ENCODE measurements at places on chromosomes 6 and 20. TPM values are rescaled to one million over a fixed set of nuclear protein-coding genes. Genes with fewer than 3 reads are reported as not detected.

Gene FERMT1
- 11.1 TPM for total RNA-seq

Gene ZNF184
- total RNA-seq = 27.2 TPM

Gene GPR6
- total RNA-seq = not detected

Gene GSTA5
- total RNA-seq = not detected

Gene C6orf52
- total RNA-seq = not detected

Gene CRISP3
- total RNA-seq = 31.8 TPM

Gene DUSP15
- 1.4 TPM for total RNA-seq

Gene FRK
- total RNA-seq = 7.3 TPM

Gene OOEP
- total RNA-seq = not detected

Gene STX16
- 53.1 TPM for total RNA-seq

Gene SLC17A9
- total RNA-seq = 8.9 TPM

Gene IRAK1BP1
- 25.4 TPM for total RNA-seq

Gene ZBTB9
- total RNA-seq = 7.8 TPM

Gene NOL7
- total RNA-seq = 49.5 TPM

Gene MPIG6B
- 0.32 TPM for total RNA-seq

Gene SOX12
- 3.4 TPM for total RNA-seq

Gene SYTL3
- 4.9 TPM for total RNA-seq

Gene NECAB3
- 18.6 TPM for total RNA-seq

Gene NDUFAF4
- 31.4 TPM for total RNA-seq

Gene FAXC
- total RNA-seq = 19.4 TPM

Gene GGTLC1
- total RNA-seq = not detected

Gene PTPRT
- 1.9 TPM for total RNA-seq

Gene CHRNA4
- 0.79 TPM for total RNA-seq

Gene PARD6B
- total RNA-seq = 11.7 TPM

Gene PRSS16
- total RNA-seq = 2.0 TPM

Gene ADAT2
- total RNA-seq = 6.9 TPM
